ENCODE measurements at places on chromosomes 7 and 10.

GRCh38 chr7:12550956-12551355 lies 19.6 kb upstream of the SCIN start:
- no peak for DNase-seq

GRCh38 chr10:125407000-125407502 lies 246.7 kb upstream of the CTBP2 start:
- DNase-seq = no peak

- DNase-seq = no peak
These were observed 143.9 kb upstream of the KLF14 start for GRCh38 chr7:130877991-130878305.

- no peak for DNase-seq
These were observed 130.1 kb downstream of the RGS10 start for GRCh38 chr10:119412244-119413092.
